ENCODE measurements at places on chromosomes 13 and 19. TPM values are rescaled to one million over a fixed set of nuclear protein-coding genes. Genes with fewer than 3 reads are reported as not detected.

Gene KIR2DL3
- total RNA-seq: not detected

Gene ATP4B
- total RNA-seq: not detected

Gene CASP14
- not detected for total RNA-seq

Gene MBD3L2
- not detected for total RNA-seq

All from regular cardiac myocyte (primary cell).